ENCODE measurements at places on chromosomes 1 and 21.

- peak; percentile 84 for DNase-seq
Observed at GRCh38 chr1:186812570-186812969, 16.2 kb upstream of the PLA2G4A start.

GRCh38 chr1:172971241-172971640 is 79.5 kb downstream of the TNFSF18 start:
- DNase-seq = no peak

DNA sequence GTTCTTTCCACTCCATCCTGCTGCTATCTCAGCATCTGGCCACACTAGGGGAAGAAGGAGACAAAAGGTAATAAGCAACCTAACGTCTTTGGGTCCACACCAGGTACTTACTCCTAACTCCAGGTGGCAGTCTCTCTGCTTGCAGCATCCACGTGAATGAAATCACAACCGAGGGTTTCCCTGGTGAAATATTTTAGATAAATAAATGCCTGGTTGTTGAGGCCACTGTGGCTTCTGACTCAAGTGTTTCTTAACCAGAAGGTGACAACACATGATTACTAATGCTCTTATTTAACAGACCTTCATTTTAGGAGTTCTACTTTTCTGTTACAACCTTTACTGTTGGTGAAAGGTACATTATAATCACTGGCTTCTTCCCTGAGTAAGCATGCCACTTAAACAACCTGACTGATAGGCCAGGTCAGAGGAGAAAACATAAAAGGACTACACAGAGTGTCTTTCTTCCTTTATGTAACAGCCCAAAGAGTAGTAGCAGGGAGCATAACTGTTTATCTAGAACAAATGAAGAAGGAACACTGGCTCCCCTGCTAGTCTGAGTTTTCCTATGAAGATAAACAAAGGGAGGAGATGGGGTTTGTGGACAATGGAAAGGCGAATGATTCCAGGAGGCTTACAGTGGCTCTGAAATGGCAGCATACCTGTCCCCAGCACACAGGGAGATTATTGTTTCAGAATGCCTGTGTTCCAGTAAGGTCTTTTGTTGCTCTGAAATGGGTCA is 59.9 kb downstream of the SYT6 start:
- DNase-seq = peak; percentile 60

- DNase-seq = no peak
Observed at GRCh38 chr1:156644640-156645039, 2.7 kb downstream of the BCAN start.

- DNase-seq = peak; percentile 86
Observed at GRCh38 chr1:20151906-20152598, 12.9 kb downstream of the PLA2G2F start.

GRCh38 chr1:233582439-233582838 is 31.5 kb upstream of the KCNK1 start:
- DNase-seq = no peak

GRCh38 chr1:54014009-54014629 is 3.9 kb downstream of the LDLRAD1 start:
- DNase-seq = no peak

DNA sequence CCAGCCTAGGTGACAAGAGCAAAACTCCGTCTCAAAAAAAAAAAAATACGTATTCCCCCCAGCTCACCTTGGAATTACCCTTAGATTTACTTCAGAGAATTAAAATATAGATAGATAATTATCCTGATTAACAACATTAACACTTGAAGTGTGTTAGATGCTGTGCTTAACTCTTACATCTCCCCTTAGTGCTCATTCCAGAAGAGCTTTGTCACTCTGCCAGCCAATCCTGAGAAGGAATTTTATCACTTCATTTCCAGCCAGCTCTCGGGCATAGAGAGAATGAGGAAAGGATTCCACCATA is 1.6 kb upstream of the SHC1 start:
- DNase-seq = no peak

- DNase-seq = peak; percentile 63
Observed at GRCh38 chr1:115325874-115326273, 12.2 kb downstream of the NGF start.

GRCh38 chr21:43208561-43209332 is 39.9 kb downstream of the CRYAA start:
- no peak for DNase-seq

GRCh38 chr1:185996211-185996610 is 262.0 kb downstream of the HMCN1 start:
- peak; percentile 84 for DNase-seq

- no peak for DNase-seq
Observed at GRCh38 chr1:1144843-1145546, 28.7 kb upstream of the TTLL10 start.

DNA sequence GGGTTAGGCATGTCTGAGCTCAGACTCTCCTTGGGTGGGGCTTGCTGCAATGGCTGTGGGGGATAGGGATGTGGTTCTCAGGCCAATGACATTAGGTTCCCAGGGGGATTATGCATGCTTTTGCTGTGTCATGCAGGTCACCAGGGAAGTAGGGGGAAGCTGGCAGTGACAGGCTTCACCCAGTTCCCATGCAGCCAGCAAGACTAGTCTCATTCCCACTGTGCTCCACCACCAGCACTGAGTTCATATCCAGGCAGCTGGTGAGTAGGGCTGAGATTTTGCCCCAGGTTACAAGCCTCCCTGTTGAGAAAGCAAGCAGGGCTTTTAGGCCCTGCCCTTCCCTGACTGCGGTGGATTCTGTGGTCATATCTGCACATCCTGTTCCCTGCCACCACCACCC is 32.1 kb upstream of the PLA2G5 start:
- peak; percentile 5 for DNase-seq

DNA sequence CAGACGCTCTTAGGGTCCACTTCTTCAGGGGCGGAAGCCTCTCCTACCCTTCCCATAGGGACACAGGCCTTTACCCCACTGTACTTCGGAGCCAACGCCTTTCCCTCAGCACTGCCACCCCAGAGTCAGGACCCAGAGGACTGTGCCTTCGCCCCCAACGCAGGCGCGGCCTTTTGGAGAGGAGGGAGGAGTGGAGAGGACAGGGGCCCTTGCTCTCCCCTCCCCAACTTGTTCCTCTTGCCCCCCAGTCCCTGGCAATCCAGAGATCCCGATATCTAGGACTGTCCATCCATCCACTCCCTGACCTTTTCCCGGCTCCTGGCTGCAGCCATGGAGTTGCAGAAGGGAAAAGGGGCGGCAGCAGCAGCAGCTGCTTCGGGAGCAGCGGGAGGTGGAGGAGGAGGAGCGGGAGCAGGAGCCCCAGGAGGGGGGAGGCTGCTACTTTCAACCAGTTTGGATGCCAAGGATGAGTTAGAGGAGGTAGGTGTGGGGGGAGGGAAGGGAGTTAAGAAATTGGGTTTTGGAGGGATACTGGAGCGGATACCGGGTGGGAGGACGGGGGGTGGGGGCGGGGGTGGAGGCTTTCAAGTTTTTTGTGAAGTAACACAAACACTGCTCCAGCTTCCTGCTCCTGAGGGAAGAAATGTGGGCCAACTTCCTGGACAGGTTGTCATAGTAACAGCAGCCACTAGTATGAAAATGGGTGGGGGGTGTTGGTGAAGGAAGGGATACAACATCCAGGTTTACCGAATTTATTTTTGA is 636 bp downstream of the INTS3 start:
- peak; percentile 33 for DNase-seq

GRCh38 chr1:56137521-56138505 is 441.6 kb downstream of the PLPP3 start:
- DNase-seq = no peak

GRCh38 chr1:180562640-180563025 is 3.9 kb downstream of the OVAAL start:
- DNase-seq = no peak

DNA sequence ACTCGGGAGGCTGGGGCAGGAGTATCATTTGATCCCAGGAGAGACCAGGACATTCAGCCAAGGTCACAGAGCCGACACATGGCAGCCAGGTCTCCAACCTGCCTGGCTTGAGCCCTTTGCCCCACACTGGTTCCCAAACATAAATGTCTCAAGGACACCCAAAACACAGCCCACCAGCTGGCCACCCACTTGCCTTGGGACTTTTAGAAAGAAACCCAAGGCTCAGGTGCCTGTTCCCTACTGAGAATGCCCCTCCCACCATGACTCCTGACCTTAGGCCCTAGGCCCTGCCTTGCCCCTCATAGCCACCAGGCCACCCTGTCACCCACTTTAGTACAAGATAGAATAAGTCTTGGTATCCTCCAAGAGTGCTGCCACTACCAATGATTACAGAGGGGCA is 41.9 kb upstream of the LRP8 start:
- no peak for DNase-seq

GRCh38 chr21:27557356-27557755 is 590.5 kb upstream of the ADAMTS5 start:
- no peak for DNase-seq

GRCh38 chr1:168057921-168058320 is 78.8 kb downstream of the GPR161 start:
- DNase-seq = no peak

DNA sequence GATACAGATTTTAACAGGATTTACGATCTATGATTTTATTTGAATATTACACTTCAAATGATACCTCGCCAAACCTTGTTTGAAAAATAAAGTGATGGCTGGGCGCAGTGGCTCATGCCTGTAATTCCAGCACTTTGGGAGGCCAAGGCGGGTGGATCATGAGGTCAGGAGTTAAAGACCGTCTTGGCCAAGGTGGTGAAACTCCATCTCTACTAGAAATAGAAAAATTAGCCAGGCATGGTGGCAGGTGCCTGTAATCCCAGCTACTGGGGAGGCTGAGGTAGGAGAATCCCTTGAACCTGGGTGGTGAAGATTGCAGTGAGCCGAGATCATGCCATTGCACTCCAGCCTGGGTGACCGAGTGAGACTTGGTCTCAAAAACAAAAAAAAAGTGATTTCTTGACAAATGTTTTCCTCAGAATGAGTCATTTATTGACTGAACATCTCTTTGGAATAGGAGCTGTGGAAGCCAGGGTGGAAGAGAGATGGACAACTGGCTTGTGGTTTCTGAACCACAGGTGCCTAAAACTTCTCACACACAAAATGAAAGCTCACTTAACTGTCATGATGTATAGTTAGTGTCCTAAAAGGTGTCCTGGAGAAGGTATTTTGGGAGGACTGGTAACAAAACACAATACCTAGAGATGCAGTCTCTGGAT is 11.9 kb downstream of the PKNOX1 start:
- no peak for DNase-seq

DNA sequence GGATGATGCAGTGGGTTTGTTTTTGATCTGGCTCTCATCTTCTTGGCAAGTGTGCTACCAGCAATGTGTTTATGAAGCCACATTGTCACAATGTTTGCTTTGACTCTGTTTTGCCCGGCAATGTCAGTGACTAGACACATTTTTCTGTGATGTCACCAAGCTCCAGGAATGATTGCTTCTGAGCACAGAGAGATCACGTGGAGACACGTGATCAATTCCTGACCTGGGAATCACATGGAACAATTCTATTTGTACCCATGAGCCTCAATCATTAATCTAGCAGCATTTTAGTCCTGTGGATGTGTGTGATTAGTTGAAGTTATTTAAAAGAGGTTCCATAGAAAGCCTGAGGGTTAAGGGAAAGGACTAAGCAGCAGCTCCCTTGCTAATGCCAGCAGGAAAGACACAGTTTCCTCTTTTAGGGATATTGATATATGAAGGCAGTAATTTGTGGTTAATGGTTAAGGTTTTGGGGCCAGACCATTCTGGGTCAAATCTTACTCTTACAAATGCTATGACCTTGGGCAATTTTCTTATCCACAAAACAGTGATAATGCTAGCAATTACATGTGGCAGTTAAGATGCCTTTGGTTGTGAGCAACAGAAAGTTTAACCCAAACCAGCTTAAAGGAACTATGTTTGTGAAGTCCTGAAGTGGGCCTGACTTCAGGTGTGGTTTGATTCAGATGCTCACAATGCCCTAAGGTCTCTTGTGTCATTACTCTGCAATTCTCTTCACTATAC is 59.0 kb downstream of the FASLG start:
- DNase-seq = no peak

GRCh38 chr1:48761986-48762385 is 14.7 kb downstream of the BEND5 start:
- DNase-seq = peak; percentile 13

DNA sequence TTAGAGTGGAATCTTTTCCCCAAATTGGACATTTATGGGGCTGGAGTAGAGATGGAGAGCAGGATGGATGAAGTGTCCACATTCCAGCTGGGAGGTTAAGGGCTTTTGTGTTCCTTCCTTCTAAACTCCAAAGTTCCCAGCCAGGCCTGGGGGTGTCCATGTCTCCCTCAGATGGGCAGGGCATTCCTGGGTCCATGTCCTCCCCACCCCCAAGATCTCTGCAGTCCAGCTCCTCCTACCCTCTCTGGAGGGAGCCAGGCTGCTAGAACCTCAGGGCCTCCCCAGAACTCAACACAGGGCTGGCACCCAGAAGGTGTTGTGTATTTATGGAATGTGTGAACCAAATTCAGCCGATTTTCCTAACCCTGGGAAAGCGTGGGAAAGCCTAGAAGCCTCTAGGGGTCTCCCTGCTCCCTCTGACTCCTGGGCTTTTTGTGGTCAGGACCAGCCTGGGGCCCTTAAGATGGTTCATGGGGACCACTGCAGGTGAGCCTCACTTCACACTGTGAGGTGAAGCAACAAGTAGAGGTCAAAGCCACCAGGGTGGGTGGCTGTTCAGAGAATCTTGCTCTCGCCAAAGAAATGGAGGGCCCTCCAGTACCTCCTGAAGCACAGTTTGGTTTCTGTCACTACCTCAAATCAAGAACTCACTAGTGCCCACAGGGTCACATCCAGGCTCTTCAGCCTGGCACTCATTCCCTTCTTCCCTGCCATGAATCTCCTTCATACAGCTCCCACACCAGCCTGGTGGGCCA is 54.8 kb downstream of the GLIS1 start:
- no peak for DNase-seq

DNA sequence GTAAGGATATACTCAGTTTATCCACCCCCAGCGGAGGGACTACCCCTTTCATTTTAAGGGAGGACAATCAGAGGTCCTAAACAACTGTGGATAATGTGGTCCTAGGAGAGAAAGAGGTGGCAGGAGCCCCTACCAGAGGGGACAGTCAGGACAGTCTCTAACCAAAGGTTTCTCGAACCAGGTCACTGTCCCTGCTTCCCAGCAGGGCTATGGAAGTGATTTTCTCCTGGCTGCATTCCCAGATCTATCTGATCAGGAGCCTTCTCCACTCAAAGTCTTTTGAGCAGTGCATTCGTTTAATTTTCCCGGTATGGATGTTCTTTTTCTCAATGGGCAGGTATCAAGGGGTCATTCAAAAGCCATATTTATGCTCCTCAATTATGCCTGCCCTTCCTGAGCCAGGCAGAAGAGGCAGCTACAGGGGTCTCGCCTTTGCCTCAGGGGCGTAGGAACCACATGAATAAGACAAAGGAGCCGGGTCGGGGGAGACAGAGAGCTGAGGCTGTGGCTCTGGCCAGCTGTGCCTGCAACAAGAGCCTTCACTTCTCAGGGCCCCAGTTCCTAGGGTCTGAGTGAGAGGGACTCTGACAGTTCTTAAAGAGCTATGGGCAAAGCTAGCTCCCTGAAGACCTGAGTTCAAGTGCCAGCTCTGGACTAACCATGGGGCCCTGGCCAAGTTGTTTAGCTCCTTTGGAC is 62.5 kb upstream of the DMRTB1 start:
- no peak for DNase-seq

DNA sequence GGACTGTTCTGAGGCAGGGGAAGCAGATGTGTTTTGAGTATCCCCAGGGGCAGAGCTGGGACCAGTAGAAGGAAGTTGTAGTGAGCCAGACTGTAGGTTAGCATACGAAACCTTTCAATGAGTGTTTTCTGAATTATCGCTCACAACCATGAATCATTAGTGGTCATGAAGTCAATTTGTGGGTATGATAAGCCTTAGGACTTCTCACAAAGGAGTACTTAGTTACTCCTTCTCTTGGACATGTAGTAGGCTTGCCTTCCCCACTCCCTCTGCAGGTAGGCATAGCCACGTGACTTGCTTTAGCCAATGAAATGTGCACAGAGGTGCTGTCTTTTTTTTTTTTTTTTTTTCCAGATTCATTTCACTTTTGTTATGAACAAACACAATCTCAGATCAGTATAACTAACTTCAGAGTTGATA is 23.9 kb upstream of the FAAH start:
- DNase-seq = peak; percentile 19
